Neural crest cell (in vitro differentiated cells): ENCODE measurements at places on chromosomes 1 and 21.

DNA sequence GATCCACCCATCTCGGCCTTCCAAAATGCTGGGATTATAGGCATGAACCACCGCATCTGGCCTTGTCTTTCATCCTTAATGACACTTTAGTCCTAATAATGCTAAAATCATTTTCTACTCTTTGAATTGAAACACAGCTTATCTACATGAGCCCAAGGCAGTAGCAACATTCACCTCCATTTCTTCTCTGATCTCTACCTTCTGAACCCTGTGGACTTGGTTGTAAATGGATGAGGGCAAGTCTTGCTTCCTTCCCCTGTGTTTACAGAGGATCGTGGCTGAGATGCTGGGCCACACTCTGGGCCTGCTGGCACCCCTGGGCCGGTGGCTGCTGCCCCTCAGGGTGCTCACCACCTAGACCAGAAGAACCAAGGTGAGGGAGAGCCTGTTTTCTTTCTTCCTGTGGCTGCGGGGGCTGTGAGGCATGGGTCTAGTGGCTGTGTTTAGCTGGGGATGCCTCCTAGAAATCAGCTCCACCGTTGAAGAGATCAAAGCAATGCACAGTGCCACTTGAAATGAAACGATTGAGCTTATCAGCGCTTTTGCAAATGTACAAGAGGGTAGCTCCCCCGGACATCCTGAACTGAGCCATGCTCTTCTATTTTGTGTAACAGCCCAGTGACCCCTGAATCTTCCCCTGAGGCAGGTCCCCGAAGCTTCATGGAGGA, 32.2 kb upstream of the LGALS8 start:
- no peak for DNase-seq

- DNase-seq = no peak
Observed at GRCh38 chr1:178528953-178529335, 16.0 kb downstream of the TEX35 start.

- DNase-seq = no peak
Observed at GRCh38 chr21:28074676-28075075, 918.0 kb downstream of the LTN1 start.

- DNase-seq = no peak
Observed at GRCh38 chr1:235997931-235998330, 67.0 kb downstream of the NID1 start.

DNA sequence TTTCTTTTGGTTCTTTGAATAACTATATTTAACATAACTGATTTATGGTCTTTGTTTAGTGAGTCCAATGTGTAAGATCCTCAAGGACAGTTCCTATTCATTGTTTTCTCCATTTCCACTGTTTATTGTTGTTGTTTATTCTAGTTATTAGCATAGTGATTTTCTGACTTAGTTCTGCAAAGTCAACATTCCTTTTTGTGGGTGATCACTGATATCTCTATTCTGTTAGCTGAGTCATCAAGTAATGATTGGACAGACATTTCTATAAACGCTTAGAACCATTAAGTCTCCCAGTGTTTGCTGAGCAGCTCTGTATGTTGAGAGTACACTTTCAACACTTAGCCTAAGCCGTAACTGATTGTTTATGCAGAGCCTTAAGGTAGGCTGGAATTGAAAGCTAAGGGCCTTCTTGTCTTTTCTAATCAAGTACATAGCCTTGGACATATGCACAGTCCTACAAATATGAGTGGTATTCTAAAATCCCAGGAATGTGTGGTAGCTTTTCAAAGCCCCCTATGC, 87.1 kb downstream of the SLC5A9 start:
- DNase-seq = no peak

- DNase-seq = no peak
Observed at GRCh38 chr21:22056904-22057303, 1058.7 kb downstream of the NCAM2 start.

- no peak for DNase-seq
Observed at GRCh38 chr21:46472246-46472645, 13.6 kb downstream of the DIP2A start.
